PC-3 (cell line): ENCODE measurements at places on chromosomes 5 and 9. TPM values are rescaled to one million over a fixed set of nuclear protein-coding genes. Genes with fewer than 3 reads are reported as not detected.

ADAMTS12 gene
- 0.18 and 3.3 TPM in 2 replicates for total RNA-seq

GRCh38 chr9:87359958-87360601, 137.6 kb upstream of the DAPK1 start:
- no peaks in the 10 kb centered on the region for H3K4me1 ChIP-seq
- no peaks in the 10 kb centered on the region for H3K36me3 ChIP-seq

DNA sequence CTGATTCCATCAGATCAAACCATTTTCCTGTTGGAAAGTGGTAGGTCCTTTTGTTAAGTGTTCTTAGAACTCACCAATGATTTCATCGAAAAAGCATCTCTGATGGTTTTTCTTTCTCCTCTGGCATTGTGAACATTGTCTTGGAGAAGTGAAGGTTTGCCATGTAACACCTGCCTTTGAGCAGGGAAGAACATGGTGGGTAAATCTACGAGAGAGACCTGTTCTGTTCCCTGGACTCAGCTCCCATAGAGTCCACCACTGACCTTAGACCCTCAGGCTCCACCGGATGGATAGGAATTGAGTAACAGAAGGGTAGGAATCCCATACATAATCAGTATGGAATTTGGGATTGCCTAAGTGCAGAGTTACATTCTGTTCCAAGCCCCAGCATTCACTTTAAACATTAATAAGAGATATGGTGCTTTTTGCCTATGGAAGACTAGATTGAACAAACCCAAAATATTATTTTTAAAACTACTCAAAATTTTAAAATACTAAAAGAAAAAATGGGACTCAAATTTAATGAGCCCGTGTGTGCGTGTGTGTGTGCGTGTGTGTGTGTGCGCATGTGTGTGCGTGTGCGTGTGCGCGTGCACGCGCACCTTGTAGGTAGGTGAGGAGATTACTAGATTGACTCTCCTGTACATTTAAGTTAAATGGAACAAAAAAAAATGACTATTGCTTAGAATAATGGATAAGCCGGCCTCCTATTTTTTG, 92.0 kb downstream of the C9orf152 start:
- H3K27me3 ChIP-seq, result no peaks in the 10 kb centered on the region
- H3K27ac ChIP-seq, result no peak overlapping the region
- peak; percentile 24 for DNase-seq
- H3K4me1 ChIP-seq, result peaks cover 4% of the 10 kb centered on the region; the same call in 1 of the 2 replicates

GRCh38 chr5:163475411-163475810, 15.0 kb downstream of the HMMR start:
- H3K36me3 ChIP-seq, result peaks cover 71% of the 10 kb centered on the region
- H3K4me3 ChIP-seq, result no peak overlapping the region
- DNase-seq, result no peak
- no peak overlapping the region for H3K27ac ChIP-seq

DNA sequence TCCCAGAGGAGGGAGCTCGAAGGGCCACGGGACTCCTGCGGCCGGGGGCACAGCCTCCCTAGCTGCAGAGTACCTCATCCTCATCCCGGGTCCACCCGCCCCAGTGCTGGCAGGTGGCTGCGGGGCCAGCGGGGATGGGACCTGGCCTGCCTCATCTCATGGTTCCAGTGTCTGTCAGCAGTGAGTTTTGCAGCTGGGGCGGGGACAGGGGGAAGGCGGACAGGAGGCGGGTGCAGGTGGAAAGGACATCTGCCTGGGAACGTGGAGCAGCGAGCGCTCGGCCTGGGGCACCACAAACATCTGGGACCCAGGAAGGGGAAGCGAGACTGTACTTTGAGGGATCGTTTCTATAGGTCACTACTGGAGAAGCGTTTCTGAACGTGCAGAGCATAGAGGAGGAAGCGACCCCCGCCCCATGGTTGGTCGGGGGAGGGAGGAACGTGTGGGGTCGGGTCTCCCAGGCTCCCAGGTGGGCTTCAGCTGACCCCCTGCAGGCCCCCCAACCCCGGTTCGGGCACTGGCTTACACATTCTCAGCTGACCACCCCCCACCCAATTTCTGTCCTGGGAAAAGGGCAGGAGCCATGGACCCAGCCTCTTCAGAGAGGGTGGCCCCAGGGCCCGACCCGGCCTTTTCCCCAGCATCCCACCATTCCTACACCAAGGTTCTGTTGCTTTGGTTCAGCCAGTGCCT, 56.5 kb upstream of the NOTCH1 start:
- no peak for DNase-seq
- H3K4me1 ChIP-seq, result no peaks in the 10 kb centered on the region
- H3K27me3 ChIP-seq, result no peaks in the 10 kb centered on the region
